ENCODE measurements at places on chromosomes 3 and 15.
A peak's percentile ranks its signal among the peaks of the same experiment; 100 is the strongest.

DNA sequence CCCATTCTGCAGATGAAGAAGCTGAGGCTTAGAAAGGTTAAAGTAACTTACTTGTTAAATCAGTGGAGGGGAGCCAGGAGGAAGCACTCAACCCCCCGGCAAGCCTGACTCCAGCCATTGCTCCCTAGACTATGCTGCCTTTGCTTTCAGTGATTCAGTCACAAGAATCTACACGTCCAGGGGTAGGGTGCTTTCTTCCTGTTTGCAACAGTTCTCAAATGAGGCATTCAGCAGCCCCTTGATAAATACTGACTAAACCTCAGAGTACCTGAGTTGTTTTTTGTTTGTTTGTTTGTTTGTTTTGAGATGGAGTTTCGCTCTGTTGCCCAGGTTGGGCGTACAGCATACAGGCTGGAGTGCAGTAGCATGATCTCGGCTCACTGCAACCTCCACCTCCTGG is 28.6 kb downstream of the MAGEF1 start:
- no peak for DNase-seq

DNA sequence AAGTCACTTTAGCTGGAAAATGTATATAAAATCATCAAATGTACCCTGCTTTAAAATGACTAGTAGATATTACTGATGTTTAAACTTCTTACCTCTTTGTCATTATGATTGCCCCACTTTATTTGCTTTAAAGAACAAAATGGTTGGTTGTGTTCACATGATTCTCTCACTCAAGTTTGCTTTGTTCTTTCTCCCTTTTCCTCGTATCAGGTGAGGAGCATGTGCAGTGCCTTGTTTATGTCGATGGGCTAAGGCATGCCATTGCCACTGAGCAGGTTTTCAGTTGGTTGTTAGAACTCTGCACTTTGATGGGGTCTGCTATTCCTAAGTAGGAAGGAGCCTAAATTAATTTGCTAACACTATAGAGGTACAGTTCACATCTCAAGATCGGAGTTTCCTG is 5.3 kb downstream of the MAP2K5 start:
- no peak for DNase-seq

DNA sequence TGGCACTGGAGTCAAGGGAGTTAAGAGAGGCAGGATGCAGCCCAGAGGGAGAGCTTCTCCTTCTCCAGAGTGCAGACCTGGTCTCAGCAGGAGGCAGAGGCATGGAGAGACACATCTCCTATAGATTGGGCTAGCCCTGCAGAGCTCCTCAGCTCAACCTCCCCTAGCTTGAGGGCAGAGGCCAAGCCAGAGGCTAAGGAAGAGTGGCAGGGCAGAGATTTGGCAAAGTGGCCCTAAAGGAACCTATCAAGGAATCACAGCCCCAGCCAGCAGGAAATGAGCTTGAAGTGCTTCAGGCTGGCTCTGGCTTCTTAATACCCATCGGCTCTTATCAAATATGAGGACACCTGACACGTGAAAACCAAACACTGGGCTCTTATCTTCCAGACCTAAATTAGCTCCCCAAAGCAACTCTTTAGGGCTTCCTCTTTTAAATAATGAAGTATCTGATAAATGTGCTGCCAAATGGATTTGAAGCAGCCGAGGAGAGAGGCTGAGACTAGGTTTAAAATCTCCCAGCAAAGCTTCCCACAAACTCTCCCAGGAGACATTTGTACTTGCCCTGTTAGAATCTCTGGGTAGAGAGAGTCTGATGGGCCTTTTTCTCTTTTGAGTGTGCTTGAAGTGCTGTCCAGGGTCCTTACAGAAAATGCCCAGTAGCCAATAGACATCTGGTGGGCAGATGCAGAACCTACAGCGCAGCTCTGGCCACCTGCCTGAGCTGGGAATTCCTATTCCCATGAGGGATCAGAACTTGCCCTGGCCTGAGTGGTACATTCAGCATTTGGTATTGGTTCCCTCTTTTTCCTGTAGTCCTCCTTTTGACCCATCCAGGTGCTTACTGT is 271.4 kb downstream of the CLSTN2 start:
- DNase-seq, result no peak

GRCh38 chr3:169299129-169299528 is 364.4 kb downstream of the MECOM start:
- DNase-seq, result no peak

- no peak for DNase-seq
Observed at GRCh38 chr3:146374146-146374545, 95.2 kb downstream of the PLSCR2 start.

DNA sequence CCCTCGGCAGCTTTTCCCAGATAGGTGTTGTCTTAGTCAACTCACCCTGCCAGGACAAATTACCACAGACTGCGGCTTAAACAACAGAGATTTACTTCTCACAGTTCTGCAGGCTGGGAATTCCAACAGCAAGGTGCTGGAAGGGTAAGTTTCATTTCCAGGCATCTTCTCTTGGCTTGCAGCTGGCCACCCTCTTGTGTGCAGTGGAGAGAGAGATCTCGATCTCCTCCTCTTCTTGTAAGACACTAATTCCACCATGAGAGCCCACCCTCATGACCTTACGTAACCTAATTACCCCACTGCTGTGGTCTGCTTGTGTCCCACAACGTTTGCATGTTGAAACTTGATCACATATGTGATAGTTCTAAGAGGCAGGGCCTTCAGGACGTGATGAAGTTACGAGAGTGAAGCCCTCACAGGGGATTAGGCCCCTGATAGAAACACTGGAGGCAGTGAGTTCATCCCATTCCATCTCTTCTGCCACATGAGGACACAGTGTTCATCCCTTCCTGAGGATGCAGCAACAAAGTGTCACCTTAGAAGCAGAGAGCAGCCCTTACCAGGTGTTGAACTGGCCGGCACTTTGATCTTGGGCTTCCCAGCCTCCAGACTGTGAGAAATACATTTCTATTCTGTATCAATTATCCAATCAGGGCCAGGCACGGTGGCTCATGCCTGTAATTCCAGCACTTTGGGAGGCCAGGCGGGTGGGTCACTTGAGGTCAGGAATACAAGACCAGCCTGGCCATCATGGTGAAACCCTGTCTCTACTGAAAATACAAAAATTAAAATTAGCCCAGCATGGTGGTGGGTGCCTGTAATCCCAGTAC is 247.7 kb downstream of the PLCL2 start:
- DNase-seq, result no peak

GRCh38 chr15:38522922-38523321 is 41.7 kb downstream of the RASGRP1 start:
- no peak for DNase-seq

- no peak for DNase-seq
Observed at GRCh38 chr15:58312031-58312430, 119.8 kb upstream of the LIPC start.

- DNase-seq, result no peak
Observed at GRCh38 chr15:35603856-35604255, 57.9 kb upstream of the DPH6 start.

GRCh38 chr3:15023719-15024118 is 41.4 kb downstream of the MRPS25 start:
- DNase-seq, result no peak

- no peak for DNase-seq
Observed at GRCh38 chr3:355622-356021, 159.1 kb downstream of the CHL1 start.

DNA sequence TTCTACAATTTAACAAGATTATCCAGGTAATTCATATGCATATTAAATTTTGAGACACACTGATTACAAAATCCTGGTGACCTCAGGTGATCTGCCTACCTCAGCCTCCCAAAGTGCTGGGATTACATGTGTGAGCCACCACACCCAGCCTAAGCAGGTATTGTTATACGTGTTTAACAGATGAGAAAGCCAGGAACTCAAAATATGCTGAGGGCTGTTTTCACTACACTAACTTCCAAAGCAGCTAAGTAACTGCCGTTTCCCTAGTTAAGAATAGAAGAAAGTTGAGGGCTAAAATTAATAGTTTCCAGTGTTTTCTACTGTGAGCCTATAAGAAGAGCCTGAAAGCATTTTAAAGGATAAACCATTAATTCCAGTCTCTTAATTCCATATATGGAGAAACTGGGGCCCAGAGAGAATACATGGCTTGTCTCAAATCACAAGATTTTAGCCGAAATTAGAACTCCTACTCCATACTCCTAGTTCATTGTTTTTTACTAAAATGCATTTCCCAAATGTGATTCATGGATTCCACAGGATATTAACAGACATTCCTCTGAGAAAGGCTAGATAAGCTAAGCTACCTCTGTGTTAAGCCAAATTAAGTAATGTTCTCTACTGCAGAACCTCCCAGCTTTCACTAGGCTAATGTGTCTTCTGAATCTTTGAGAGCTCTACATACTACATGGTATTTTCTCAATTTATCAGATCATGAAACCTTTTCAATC is 17.0 kb upstream of the AVEN start:
- DNase-seq, result no peak

DNA sequence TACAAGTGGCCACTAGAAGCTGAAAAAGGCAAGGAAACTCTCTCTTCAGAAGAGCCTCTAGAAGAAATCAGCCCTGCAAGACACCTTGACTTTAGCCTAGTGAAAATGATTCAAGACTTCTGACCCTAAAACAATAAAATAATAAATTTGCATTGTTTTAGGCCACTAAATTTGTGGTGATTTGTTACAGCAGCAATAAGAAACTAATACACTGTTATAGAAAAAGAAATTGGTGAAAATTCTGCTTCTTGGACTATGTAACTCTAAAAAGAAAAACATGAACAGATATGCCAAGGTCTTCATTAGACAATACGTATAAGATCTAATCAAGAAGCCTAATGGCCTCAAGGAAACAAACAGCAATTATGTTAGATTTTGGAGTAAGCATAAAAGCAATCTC is 36.1 kb downstream of the EXD1 start:
- no peak for DNase-seq

DNA sequence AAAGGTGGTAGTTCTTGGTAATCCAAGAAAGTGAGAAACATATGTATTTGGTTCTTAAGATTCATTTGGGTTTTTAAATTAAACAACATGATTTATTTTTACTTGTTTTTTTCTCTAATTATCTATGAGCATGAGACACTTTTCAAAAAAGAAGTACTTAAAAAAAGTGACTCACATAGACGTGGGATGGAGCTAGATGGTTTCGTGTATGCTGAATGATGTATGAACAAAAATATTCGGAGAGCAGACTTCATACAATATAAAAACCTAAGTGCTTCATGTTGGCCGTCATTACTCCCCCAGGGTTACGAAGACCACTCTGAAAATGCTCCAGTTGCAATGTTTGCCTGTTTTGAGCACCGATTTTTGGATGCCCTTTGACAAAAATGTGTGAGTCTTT is 90.9 kb downstream of the RORA start:
- no peak for DNase-seq

- DNase-seq, result no peak
Observed at GRCh38 chr15:82539691-82540054, 584 bp downstream of the RPS17 start.

DNA sequence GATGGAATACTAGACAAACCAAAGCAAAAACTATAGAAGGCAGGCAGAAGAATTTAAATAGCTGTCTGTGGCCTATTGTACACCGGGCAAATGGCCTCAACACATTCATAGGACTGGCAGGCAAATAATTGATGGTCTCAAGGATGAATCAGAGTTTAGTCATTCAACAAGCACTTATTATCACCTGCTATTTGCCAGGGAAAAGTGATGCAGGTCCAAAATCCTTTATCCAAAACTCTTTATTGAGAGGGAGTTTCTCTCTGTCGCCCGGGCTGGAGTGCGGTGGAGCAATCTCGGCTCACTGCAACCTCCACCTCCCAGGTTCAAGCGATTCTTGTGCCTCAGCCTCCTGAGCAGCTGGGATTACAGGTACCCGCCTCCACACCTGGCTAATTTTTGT is 2.3 kb downstream of the EIF2AK4 start:
- no peak for DNase-seq

DNA sequence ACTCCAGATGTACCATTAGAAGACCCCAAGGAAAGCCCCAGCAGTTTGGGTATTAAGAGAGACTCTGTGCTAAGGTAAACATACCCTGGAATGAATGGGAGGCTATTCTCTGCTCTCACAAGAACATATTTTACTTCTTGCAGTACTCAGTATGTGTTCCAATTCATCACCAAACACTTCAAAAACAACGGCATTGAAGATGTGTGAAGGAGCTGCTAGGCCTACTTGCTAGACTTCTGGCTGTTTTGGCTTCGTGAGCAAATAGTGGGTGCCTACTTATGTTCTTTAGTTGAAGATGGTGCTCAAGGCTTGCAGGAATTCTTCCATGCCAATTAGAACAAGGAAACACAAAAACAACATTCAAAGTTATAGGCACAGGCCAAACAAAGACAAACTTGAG is 514.5 kb downstream of the ROBO1 start:
- DNase-seq, result no peak

DNA sequence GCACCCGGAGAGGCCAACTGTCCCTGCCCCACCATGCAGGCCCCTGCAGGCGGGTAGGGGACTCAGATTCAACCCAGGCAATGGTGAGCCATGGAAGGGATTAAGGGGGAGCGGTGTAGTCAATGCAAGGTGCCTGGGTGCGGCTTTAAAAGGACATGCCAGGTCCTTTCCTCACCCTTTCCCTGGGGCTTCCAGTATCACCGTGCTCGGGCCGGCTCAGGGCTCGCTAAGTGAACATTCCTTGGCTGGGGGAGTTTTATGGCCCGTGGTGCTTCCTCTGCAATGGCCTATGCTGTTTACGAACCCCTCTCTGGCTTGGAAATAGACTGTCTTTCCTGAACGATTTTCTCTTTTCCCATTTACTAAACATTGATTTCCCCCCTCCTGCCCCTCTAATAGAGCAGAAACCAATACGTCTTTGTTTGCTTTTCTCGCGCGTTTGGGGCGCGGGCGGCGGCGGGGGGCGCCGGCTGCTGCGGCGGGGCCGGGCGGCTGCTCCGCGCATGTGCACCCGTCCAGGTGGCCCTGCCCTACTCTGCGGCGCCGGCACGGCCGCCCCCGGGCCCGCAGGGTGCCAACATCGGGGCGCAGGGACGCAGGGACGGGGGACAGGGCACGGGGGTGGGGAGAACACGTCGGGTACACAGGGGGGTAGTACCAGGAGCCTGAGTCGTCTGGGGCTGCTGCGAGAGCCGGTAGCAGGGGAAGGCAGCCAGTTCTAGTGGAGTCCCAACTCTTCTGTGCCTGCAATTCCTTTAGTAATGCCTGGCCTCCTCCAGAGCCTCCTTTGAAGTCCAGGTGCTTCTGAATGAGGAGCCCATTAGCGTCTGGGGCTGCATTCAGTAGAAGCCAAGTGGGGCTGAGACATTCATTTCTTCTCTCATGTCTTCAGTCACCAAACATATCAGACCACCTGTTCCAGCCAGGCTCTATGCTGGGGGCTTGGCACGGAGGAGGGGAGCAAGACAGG is 26.9 kb upstream of the CACNA2D2 start:
- no peak for DNase-seq

GRCh38 chr3:150494411-150494977 is 51.8 kb downstream of the SERP1 start:
- no peak for DNase-seq

DNA sequence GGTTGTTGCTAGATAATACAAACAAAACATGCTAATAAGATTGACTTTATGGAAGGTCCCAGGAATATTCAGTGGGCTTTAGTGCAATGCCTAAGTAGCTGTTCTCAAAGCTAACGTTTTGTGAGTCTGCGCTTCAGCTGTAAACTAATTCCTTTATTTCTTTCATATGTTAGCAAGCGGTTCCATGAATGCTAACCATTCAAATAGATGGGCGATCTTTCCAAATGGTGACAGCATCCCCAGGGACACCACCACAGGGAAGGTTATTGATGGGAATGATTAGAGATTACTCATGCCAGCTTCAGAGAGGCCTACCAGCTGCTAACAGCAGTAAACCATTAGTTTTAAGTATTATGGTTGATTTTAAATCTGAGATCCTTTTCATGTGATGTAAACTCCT is 405.7 kb upstream of the MCTP2 start:
- DNase-seq, result no peak

- peak; percentile 64 for DNase-seq
Observed at GRCh38 chr3:56347219-56347871, 120.9 kb downstream of the ERC2 start.

- DNase-seq, result no peak
Observed at GRCh38 chr15:63172851-63173451, 15.7 kb upstream of the RPS27L start.
